CD4-positive, alpha-beta memory T cell (primary cell): ENCODE measurements at places on chromosomes 6 and 20. TPM values are rescaled to one million over a fixed set of nuclear protein-coding genes. Genes with fewer than 3 reads are reported as not detected.

GRCh38 chr6:56795466-56796195, 152.9 kb upstream of the DST start:
- DNase-seq, result no peak

GRCh38 chr6:20605581-20605980, 71.3 kb downstream of the CDKAL1 start:
- DNase-seq, result no peak

GRCh38 chr20:6832811-6833210, 65.3 kb downstream of the BMP2 start:
- DNase-seq, result no peak

GRCh38 chr6:78340755-78341154, 526.6 kb upstream of the IRAK1BP1 start:
- no peak for DNase-seq

Gene SLC4A11
- total RNA-seq, result 0.35 TPM

- peak; percentile 49 for DNase-seq
Measured at GRCh38 chr6:29631860-29632731, 887 bp downstream of the GABBR1 start.

- DNase-seq, result no peak
Measured at GRCh38 chr6:109015176-109015575, 79.5 kb downstream of the SESN1 start.

Gene PABPC1L
- 46.5 TPM for total RNA-seq

DNA sequence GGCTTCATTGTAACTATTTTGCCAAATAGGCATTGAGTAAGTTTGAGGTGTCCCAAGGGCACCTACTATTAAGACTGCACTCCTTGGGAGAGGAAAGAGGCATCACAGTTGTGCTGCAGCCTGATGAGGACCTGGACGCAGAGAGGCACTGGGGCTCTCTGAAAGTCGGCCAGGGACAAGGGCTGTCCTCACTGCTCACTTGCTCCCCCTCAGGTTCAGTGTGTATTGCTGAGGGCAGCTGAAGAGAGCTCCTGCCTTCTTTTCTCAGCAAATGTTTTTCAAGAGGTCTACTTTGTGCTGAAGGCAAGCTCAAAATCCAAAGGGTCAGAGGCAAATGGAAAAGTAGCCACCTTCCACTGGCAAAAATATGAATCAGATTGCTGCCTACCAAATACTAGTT, 331.8 kb downstream of the RIMS1 start:
- DNase-seq, result no peak

GRCh38 chr6:32132110-32132509, 2.0 kb upstream of the FKBPL start:
- no peak for DNase-seq

GRCh38 chr6:169378620-169379381, 125.2 kb upstream of the THBS2 start:
- DNase-seq, result no peak

GRCh38 chr20:1282966-1283365, 16.9 kb downstream of the SNPH start:
- no peak for DNase-seq

Gene GSTA1
- total RNA-seq, result not detected

Gene FOXQ1
- not detected for total RNA-seq

DNA sequence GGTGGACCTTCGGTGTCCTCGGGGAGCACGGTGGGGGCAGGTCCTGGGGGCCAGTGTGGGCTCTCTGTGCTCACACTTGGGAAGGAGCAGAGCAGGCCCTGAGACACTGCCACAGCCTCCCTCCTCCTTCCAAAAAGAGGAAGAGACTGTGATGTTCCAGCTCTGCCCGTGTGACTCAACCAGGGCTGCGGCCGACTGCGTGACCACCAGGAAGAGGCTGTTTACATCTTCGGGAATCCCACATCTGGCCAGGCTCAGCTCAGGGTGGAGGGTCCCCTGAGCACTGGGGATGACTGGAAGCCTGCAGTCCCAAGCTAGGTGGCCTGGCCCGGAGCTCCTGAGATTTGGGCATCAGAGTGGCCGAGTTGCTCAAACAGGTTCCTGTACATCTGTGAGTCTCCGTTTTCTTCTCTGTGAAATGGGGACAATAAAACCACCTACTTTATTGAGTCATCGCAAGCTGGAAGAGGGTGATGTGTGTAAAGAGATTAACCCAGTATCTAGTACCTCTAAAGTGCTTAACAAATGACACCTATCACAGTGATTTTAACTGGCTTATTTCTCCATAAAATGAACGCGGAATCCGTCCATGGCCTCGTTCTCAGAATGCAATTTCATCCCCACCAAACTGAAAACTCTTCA, 242.1 kb downstream of the DLL1 start:
- DNase-seq, result no peak

Gene C6orf52
- 1.5 TPM for total RNA-seq

Gene ECT2L
- total RNA-seq, result not detected

Gene PRKN
- 5.3 TPM for total RNA-seq

DNA sequence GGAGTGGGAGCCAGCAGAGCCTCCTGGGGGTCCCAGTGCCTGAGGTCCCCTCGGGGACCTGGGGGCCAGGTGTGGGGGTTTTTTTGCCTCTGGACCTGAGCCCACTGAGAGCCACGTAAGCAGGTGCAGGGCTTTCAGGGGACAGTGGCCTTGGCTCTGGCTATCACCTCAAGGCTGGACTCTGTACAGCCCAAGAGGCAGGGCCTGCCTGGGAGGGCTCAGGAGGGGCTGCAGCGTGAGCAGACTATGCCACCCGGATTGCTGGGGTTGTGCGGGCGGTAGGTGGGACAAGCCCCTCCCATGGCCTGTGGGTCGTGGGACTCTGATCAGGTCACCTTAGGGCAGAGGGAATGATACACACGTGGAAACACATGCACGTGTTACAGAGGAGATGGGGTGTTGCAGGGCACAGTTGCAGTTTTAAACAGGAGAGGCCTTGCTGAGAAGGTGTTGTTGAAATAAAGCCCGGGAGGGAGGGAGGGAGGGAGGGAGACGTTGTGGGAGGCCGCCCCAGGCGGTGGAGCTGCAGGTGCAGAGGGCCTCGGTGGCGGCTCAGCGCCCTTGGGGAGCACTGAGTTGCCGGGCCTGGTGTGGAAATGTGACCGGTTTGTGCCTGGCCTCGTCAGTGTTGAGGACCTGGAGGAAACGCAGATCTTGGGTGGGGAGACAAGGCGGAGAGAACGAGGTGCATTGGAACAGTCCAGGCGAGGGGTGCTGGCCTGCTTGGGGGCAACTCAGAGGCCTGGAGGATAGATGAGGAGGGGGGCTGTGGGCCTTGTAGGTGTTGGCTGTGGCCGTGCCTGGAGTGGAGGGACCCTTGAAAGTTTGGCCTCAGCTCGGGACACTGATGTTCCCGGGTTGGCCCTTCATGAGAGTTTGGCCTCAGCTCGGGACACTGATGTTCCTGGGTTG, 2.3 kb downstream of the TCEA2 start:
- no peak for DNase-seq

- no peak for DNase-seq
Measured at GRCh38 chr6:147709396-147710272, 201.1 kb downstream of the SAMD5 start.

DNA sequence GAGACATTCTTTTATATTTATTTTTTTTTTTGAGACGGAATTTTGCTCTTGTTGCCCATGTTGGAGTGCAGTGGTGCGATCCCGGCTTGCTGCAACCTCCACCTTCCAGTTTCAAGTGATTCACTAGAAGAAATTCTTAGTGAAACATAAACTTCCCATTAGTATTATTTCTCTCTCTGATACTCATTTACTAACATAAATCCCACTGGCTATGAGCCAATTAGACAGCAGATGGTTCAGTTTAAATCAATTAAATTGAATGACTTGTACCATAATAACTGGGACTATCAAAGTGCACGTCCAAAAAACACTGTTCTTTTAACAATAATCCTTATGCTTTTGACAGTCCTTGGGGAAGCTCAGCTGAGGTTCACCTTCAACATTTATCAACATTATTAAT, 111.2 kb upstream of the PTCHD4 start:
- DNase-seq, result no peak

Gene BPIFB3
- not detected for total RNA-seq

- DNase-seq, result no peak
Measured at GRCh38 chr6:69812746-69813427, 16.1 kb upstream of the LMBRD1 start.

DNA sequence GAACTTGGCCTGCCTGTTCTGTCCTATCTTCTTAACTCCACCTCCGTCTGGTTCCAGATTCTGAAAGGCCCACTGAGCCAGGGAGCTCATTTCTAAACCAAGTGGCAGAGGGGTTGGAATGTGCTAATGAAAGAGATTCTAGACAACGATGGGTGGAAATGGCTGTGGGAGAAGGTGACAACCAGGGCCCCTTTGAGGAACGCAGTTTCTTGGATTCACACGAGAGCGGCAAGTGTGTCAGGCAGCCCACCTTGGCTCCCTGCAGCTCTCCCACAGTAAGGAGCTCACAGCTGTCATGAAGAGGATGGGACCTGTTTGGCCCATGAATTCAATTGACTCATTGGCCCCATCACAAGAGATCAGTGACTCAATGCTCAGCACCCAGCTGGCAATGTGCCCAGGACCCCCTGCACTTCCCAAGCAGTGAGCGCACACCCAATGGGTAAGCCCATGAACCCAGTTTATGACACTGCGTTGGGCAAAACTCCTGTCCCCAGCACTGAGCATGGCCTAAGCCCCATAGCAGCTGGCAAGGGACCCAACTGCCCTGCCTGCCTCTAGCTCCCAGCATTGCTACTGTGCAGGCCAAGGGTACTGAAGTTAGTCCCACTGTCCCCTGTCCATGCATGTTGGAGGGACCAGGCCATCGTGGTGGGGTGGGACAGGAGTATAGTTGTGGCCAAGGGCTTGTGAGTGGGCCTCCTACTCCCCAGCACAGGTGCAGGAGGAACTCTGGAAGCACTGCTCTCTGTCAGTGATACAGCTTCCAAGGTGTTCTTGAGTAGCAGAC, 16.4 kb downstream of the MRPS18A start:
- DNase-seq, result no peak

Gene CRYBG1
- 47.1 TPM for total RNA-seq

DNA sequence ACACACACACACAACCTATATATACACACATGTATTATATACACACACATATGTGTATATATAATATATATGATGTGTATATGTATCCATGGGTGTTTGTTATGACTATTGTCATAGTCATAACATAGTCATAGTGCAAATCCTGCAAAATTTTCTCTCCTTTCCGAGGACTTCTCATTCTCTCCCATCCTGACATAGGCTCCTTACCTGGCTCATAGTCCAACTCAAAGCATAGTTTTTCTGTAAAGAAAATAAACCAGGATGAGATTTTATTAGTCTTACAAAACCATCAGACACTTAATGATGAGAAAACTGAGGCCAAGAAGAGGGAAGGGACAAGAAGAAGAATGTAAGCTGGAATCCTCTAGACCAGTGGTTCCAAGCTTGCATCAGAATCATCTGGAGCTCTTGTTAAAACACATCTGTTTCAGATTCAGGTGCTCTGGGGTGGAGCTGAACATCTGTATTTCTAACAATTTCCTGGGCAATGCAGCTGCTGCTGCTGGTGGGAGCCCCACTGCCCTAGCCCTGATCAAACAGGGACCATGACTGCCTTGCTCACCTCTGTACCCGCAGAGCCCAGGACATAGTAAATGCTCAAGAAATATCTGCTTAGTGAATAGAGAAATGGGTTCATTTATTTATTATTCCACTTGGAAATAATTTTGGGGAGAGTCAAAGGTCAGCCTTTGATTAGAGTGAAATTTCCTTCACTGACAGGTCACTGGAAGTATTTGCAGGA, 5.3 kb downstream of the TRIM10 start:
- no peak for DNase-seq

GRCh38 chr6:42053601-42054000, 3.3 kb downstream of the TAF8 start:
- DNase-seq, result no peak

GRCh38 chr6:154247119-154247861, 109.3 kb downstream of the IPCEF1 start:
- DNase-seq, result peak; percentile 50

DNA sequence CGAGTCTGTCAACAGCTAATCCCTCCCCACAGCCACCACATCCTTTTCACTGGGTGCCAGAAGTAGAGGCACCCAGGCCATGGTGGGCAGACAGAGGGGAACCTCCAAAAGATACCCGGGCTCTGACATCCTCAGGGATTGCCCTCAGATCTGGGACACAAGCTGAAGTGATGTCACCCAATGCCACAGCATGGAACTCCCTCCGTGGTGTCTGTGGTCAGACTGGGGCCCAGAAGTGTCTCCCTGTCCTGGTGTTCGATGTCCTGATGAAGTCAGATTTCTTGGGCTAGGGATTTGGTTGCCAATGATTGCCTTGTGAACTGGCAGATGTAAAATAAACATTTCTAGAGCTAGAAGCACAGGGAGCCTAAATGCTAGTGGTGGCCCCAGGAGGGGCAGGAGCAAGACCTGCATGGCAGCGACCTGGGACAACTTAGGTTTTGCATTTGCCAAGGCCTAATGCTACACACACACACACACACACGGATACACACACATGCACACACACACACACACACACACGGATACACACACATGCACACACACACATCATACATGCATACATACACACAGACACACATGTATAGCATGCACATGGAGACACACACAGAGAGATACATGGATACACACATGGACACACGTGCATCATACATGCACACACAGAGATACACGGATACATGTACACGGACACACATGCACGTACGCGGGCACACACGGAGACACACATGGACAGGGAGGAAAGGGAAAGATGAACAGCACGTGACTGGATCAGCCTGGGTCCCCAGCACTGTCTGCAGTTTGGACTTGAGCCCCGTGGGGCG, 221.0 kb downstream of the NFATC2 start:
- DNase-seq, result no peak

Gene PNLDC1
- total RNA-seq, result 0.47 TPM

- DNase-seq, result no peak
Measured at GRCh38 chr20:31679357-31680285, 41.9 kb downstream of the COX4I2 start.

- no peak for DNase-seq
Measured at GRCh38 chr6:139904568-139904967, 530.1 kb upstream of the CITED2 start.

DNA sequence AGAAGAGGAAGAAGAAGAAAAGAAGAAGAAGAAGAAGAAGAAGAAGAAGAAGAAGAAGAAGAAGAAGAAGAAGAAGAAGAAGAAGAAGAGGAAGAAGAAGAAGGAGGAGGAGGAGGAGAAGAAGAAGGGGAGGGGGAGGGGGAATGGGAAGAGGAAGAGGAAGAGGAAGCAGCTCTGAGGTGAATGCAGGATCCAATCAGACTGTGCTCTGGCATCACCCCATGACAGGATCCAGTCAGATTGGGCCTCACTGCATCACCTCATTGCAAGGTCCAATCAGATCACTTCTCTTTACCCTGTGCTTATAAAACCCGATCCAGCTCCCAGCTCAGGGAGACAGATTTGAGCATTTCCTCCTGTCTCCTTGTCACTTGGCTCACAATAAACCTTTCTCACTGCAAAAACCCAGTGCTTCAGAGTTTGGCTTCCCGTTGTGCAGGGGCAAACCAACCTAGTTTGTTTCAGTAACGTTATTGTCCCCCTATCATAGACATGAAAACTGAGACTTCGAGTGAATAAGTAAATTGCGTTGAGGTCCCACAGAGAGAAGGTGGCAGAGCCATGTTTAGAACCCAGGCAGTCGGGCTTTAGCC, 28.6 kb upstream of the YWHAB start:
- DNase-seq, result no peak
